CD4-positive, alpha-beta T cell (primary cell): ENCODE measurements at places on chromosomes 2 and 18. TPM values are rescaled to one million over a fixed set of nuclear protein-coding genes. Genes with fewer than 3 reads are reported as not detected.

The AFF3 gene
- 15.4 TPM for total RNA-seq

The MATN3 gene
- total RNA-seq, result not detected

The MARCHF4 gene
- total RNA-seq, result not detected

The ASPRV1 gene
- total RNA-seq, result 0.81 TPM

The IL36RN gene
- total RNA-seq, result not detected

The TRABD2A gene
- total RNA-seq, result 170 TPM

The IAH1 gene
- total RNA-seq, result 57.3 TPM

The SPATA3 gene
- total RNA-seq, result not detected

The LOXHD1 gene
- not detected for total RNA-seq

The ACMSD gene
- total RNA-seq, result not detected

The TMEM169 gene
- total RNA-seq, result 0.27 TPM

DNA sequence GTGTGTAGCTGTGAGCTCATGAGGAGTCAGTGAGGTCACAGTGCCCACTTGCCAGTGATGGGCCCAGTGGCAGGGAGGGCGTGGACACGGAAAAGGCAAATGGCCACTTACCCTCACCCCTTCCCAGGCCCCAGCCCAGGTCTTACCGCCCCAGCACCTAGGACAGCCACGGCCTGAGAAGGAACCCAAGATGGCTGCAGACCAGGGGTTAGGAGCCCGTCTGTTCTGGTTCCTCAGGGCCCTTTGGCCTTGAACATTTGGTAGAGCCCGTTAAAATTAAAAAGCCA is 74.1 kb downstream of the EMX1 start:
- no peak for DNase-seq

GRCh38 chr2:155070489-155070888 is 372.0 kb downstream of the KCNJ3 start:
- DNase-seq, result no peak

DNA sequence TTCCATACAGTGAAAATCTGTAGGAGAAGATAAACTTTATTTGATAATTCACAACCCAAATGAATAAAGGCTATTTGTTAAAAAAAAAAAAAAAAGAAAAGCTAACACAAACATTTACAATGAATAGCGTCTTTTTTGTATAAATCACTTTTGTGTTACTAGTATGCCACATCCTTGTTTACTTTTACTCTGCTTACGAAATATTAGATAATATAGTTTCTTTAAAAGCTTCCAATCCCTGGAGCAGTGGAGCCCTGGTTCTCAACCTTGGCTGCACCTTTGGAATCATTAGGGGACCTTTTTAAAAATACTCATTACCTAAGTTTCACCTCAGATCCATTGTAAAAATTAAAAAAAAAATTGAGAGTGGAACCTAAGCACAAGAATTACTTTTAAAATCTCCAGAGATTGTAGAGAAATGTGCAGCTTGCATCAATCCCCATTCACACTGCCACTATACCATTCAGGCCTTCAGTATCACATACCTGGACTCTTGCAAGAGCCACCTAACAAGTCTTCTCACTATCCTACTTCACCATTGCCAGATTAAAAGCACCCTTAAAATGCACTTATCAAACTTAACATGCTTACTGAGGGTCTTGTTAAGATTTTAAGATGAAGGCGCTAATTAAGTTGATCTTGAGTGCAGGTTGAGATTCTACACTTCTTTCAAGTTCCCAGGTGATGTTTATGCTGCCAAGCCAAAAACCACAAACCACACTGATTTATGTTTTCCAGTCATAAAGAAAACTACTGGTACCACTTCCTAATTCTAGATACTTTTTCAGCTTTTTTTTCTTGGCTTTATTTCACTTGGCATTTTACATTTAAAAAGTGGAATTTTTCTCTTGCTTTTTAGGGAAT is 59.7 kb upstream of the ZC3H15 start:
- DNase-seq, result peak; percentile 13

GRCh38 chr18:25950321-25950720 is 140.1 kb downstream of the SS18 start:
- no peak for DNase-seq

GRCh38 chr2:109105113-109105512 is 23.9 kb upstream of the SH3RF3 start:
- DNase-seq, result no peak

DNA sequence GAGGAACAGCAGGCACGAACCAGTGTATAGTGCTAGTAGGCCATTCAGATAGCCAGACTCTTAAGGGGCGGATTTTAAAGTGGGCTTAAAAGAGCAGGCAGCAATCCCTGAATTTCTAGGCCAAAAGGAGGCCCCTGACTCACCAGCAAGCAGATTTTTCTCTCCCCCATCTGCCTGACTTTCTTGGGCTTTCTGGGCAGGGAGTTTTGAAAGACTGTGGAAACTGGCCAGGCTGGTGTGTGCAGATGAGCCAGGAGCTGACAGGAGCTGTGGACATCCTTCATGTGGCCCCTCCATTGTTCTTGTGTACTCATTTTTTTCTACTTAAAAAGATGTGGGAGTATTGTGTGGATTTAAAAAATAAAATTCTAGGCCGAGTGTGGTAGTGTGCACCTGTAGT is 59.0 kb downstream of the GLI2 start:
- DNase-seq, result no peak

GRCh38 chr2:226873051-226873620 is 37.3 kb downstream of the RHBDD1 start:
- no peak for DNase-seq

DNA sequence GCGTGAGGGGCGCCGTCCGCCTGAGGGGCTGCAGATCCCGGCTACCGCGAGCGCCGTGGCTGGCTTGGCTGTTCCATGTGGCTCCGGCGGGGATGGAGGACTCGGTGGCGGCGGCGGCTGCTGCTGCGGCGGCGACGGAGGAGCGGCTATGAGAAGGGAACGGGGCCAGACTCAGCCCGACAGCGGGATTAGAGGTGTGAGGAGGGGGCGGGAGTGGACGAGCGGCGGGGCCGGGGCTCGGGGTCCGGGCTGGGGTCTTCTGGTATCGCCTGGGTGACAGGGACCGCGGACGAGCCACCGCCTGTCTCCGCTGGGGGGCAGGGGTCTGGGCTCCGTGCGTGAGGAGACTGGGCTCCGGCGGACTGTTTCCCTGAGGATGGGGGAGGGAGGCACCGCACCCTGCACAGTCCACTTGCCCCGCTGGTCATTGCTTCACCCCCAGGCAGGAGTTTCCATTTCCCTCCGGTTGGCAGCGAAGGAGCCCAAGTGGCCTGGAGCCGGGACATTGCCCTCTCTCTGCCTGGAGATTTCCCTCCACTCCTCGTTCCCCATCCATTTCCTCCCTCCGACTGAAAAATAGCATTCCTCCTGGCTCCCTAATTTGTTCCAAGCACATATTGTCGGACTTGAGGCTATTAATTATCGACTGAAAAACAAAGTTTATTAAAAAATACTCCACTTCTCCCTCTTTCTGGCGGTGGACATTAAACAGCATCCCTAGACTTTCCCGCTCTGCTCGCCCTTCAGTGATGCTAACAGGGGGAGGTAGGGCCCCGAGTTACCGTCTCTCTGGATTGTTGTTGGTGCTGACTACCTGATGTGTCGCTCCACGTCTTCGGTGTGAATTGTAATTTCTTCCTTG is 577 bp downstream of the EHBP1 start:
- DNase-seq, result peak; percentile 28

- DNase-seq, result no peak
Observed at GRCh38 chr2:136394136-136395060, 276.4 kb upstream of the CXCR4 start.

- no peak for DNase-seq
Observed at GRCh38 chr2:16774980-16775898, 109.6 kb upstream of the CYRIA start.

- no peak for DNase-seq
Observed at GRCh38 chr2:227867386-227867785, 4.0 kb upstream of the DAW1 start.

DNA sequence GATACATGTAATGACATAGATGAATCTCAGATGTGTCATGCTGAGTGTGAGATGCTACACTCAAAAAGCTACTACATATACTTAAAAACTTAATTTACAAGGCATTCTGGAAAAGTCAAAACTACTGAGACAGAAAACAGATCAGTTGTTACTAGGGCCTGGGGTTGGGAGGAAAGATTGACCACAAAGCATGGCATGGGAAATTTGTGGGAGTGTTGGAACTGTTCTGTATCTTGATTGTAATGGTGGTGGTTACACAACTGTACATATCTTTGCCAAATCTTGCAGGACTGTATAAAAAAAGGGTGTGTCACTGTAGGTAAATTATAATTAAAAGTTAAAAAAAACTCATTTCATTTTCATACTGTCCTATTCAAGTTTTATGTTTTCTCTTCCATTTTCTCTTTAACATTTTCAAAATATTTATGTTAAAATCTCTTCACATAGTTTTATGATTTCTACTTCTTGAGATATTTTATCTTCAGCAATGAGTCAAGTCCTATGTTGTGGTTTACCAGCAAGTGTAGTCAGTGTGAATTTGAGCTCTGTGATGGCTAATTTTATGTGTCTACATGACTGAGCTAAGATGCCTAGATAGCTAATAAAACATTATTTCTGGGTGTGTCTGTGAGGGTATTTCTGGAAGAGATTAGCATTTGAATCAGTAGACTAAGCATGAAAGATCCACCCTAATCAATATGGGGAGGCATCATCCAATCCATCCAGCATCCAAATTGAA is 58.6 kb upstream of the VRK2 start:
- DNase-seq, result no peak

DNA sequence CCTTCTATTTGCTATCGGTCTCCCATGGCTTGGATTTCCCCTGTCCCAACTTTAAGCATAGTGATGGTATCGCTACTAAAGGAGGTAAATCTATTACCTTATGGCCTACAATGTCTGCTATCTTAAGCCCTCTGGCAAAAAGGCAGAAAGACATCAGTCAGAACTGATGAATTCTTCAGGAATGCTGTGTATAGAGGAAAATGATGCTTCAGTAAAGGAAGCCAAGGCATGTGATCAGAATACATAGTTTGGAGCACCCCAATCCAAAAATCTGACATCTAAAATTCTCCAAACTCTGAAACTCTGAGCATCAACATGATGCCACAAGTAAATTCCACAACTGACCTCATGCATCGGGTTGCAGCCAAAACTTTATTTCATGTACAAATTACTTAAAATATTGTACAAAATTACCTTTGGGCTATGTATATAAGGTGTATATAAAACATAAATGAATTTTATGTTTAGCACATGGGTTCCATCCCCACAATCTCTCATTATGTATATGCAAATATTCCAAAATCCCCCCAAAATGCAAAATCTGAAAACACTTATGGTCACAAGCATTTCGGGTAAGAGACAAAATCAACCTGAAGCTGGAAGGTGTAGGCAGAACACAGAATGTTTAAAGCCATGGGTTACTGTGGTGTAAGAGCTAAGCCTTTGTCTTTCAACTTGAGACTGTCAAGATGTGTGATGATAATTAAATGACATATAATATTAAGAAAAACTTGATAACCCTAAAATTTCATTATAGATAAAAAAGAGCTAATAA is 66.2 kb downstream of the CUL3 start:
- DNase-seq, result no peak

GRCh38 chr2:190320696-190321095 is 1.1 kb upstream of the HIBCH start:
- DNase-seq, result no peak

- no peak for DNase-seq
Observed at GRCh38 chr2:85755122-85756027, 1.6 kb downstream of the ATOH8 start.

- no peak for DNase-seq
Observed at GRCh38 chr2:47230418-47230817, 75.3 kb upstream of the STPG4 start.

DNA sequence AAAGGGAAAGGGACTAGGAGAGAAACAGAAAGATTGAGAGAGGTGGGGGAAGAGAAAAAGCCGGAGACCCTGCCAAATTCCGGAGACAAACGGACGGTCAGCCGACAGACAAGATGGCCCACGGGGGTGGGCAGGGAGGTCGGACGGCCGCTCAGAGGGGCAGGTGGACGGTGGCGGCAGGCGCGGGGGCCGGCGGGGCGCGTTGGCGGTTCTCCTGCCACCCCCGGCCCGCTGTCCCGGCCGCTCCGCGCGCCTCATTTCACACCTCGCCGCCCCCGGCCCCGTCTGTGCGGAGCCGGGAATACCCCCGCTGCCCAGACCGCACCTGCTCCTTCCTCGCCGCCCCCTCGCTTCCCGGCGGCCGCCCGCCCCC is 935 bp downstream of the SLC30A3 start:
- DNase-seq, result no peak

GRCh38 chr2:84121-84520 is 37.8 kb upstream of the FAM110C start:
- DNase-seq, result no peak

- no peak for DNase-seq
Observed at GRCh38 chr2:191538334-191538903, 139.5 kb upstream of the NABP1 start.

- no peak for DNase-seq
Observed at GRCh38 chr18:23236876-23237468, 101.7 kb downstream of the CABLES1 start.

- no peak for DNase-seq
Observed at GRCh38 chr2:109332880-109333279, 203.9 kb downstream of the SH3RF3 start.

GRCh38 chr2:45913539-45913938 is 262.1 kb downstream of the PRKCE start:
- no peak for DNase-seq

DNA sequence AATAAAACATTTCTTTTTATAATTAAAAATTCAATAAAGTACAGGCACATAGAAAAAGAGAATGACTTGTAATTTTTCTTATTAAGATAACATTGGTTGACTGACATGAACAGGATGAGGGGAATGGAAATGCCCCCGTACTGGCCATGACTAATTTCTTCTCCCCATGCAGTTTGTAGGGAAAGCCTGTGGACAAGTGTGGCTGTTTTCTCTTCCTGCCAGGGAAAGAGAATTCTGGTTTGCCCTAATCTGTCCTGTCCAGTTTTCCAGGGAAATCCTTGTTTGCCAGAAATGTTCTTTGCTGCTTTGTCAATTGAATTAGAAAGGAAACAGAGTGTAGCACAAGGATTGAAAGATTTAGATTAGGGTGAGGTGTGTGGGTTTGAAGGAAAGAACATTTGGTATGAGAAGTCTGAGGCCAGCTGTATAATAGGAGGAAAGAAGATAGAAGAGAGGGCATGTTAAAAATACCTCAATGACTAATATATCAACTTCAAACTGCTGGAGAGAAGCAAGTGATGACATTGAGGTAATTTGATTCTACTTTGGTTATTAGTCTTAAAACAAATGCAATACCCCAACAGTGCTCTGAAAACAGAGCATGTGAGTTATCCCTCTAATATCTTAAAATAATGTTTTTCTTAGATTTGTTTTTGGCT is 593.9 kb upstream of the ZNF804A start:
- no peak for DNase-seq

DNA sequence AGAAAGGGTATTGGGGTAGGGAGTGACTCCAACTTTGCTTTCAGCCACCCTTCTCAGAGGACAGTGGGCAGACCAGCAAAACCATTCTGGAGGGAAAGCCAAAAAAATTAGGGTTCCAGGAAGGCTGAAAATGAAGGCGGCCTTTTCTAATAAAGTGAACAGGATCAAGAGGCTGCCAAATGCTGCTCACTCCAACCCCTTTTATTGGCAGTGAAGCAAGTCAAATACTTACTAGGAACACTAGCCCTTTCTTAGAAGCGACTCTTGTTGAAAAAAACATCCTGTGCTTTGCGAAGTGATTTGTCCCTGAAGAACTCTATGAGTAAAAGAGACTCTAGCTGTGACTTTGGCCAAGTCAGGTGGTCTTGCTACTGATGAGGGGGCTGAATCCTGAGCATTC is 83.6 kb upstream of the CYP1B1 start:
- DNase-seq, result no peak

GRCh38 chr18:22789600-22789999 is 143.5 kb upstream of the RBBP8 start:
- DNase-seq, result no peak
